Hepatic stellate cell (primary cell): ENCODE measurements at places on chromosomes 5 and 9.

DNA sequence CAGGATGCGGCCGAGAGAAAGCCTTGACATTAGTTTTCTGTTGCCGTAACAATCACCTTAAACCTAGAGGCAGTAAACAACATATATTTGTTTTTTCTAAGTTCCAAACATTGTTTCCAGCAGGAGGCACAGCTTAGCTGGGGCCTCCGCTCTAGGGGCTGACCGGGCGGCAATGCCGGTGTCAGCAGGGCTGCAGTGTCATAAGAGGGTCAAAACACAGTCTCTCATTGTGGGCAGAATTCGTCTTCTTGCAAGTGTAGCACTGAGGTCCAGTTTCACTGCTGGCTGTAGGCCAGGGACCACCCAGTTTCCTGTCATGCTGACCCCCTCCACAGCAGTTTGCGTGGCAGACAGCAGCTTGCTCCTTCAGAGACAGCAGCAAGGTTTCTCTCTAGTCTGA lies 186.2 kb downstream of the PJA2 start:
- DNase-seq = no peak

DNA sequence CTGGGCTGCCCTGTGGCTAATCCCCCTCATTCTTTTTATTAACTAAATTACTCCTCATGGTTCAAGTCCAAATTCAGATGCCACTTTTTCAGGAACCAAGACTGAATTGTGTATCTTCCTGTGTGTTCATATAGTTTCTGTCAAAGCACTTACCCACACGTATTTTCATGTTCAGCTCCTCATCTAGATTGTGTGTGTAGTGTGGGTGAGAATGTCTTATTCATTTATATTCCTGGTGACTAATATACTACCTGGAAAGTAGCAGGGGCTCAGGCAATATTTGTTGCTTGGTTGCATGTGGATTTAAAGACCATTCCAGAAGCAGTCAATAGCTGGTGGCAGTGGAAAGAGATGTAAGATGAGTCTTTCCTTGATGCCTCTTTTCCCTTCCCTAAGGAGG lies 48.5 kb upstream of the SRP19 start:
- DNase-seq = no peak

GRCh38 chr5:87233143-87233542 lies 34.5 kb upstream of the RASA1 start:
- DNase-seq = no peak

DNA sequence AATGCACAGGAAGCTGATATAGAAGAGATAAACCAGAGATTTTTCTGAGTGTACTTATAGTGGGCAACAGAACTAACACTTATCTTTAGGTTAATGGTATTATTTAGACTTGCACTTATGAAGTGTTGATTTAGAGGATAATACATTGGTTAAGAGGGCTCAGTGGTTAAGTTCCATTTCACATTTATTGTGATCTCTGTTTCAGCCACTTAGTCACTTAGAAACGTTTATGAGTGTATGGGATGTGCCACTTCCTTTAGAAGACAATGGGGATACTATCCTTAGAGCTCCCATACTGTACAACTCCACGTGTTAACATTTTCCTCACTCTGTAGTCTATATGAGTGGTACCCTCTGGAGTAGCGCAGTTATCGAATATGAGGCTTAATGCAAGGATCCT lies 57.5 kb downstream of the PIP5K1B start:
- no peak for DNase-seq

DNA sequence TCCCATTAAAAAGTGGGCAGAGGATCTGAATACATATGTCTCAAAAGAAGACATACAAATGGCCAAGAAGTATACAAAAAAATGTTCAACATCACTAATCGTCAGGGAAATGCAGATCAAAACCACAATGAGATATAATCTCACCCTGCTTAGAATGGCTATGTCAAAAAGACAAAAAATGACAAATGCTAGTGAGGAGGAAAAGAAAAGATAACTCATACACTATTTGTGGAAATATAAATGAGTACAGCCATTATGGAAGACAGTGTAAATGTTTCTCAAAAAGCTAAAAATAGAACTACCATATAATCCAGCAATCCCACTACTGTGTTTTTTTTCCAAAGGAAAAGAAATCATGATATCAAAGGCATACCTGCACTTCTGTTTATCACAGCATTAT lies 450.7 kb downstream of the EFNA5 start:
- DNase-seq = no peak

DNA sequence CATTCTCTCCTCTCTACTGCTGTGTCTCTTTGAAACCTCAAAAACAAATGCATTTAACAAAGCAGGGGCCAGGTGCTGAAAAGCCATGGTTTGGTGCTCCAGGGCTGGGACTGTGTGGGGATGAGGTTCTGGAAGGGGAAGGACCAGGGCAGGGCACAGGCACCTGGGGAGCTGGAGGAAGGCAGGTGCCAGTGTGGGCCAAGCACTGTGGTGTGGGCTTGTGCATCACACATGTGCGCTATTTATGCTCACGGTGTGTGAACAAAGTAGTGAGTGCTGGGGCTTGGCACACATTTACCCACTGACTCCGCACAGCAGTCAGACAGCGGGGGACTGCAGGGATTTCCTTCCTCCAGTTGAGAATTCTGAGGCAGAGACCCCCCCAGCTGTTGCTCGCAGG lies 10.1 kb downstream of the HRH2 start:
- DNase-seq = no peak

DNA sequence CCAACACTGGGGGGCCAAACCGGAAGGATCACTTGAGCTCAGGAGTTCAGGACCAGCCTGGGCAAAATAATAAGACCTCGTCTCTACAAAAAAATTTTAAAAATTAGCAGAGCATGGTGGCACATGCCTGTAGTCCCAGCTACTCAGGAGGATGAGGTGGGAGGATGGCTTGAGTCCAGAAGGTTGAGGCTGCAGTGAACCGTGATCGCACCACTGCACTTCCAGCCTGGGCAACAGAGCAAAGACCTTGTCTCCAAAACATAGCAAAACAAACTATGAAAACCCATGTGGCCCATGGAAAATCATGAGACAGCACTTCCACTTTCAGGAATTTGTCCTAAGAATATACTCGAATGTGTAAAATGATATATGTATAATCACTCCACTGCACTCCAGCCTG lies 6.1 kb downstream of the SETX start:
- no peak for DNase-seq
